Activated CD8-positive, alpha-beta T cell treated with anti-CD3 and anti-CD28 coated beads, Interleukin-2, amount 10 ng/mL, durations not matched to agents 7 days and 5 days (primary cell): ENCODE measurements at places on chromosomes 3 and 15.

DNA sequence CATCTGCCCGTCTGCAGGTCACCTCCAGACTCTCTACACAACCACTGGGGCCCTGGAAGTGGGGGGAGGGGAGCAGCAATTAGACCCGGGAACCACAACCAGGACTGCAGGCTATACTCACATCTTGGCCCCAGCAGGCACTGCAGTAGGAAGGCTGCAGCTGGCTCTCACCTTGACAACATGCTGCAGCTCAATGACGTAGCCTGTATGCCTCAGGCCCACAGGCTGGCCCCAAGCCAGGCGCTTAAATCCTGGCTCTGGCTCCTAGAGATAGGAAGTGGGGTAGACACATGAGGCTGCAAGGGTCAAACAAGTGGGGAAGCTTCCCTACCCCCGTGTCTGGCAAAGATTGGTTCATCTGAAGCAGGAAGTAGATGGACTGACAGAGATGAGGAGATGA lies 4.6 kb upstream of the QRICH1 start:
- no peaks in the 10 kb centered on the region for H3K27me3 ChIP-seq
- H3K36me3 ChIP-seq: peaks cover 56% of the 10 kb centered on the region
- no peak for DNase-seq
- no peak overlapping the region for H3K4me3 ChIP-seq

- H3K4me3 ChIP-seq: no peak overlapping the region
- H3K27ac ChIP-seq: no peak overlapping the region
- no peak for DNase-seq
Measured at GRCh38 chr3:137065381-137065780, 107.6 kb downstream of the IL20RB start.

DNA sequence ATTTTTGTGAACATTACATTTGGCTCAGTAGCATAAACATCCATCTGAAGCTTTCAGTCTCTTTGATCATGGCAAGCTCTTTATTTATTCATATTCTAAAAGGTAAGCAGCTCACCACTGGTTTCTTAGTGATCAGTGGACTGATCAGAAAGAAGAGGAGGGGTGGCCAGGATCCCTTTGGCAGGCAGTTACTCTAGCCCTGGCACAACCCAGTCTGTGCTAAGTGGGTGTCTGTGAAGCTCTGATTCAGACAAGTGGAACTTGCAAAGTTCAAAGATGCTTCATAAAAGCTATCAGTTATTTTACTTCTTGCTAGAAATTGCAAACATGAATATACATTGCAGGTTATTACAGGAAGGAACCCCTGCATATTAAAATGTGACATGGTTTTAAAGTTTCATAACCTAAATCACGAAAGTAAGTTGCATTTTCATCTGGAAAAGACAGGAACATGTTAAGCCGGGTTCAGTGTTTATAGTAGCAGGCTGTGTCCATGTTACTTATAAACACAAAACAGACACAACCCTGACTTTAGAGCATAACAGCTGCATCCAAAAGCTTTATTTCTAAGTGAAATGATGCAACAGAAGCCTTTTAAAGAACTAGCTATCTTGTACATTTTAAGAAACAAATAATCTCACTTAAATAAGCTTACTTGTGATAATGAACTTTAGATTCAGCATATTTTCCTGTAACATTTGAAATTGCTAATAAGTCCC lies 785.3 kb downstream of the MCTP2 start:
- H3K4me1 ChIP-seq: no peaks in the 10 kb centered on the region
- H3K36me3 ChIP-seq: no peaks in the 10 kb centered on the region
- DNase-seq: no peak
- H3K27ac ChIP-seq: no peak overlapping the region

DNA sequence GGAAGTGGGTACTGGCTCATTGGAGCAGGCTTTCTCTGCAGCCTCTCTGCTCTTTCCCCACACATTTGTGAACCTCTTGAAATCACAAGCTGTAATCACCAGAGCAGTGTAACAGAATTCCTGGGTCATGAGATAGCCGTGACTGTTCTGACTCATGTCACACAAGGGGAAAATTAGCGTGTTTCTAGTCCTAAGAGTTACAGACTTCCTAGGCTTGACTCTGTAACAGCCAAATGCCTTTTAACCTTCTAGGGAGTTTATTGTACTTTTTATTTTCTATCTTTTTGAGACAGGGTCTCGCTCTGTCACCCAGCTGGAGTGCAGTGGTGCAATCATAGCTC lies 54.7 kb upstream of the TRAK1 start:
- H3K27ac ChIP-seq: no peak overlapping the region
- H3K4me3 ChIP-seq: no peak overlapping the region

DNA sequence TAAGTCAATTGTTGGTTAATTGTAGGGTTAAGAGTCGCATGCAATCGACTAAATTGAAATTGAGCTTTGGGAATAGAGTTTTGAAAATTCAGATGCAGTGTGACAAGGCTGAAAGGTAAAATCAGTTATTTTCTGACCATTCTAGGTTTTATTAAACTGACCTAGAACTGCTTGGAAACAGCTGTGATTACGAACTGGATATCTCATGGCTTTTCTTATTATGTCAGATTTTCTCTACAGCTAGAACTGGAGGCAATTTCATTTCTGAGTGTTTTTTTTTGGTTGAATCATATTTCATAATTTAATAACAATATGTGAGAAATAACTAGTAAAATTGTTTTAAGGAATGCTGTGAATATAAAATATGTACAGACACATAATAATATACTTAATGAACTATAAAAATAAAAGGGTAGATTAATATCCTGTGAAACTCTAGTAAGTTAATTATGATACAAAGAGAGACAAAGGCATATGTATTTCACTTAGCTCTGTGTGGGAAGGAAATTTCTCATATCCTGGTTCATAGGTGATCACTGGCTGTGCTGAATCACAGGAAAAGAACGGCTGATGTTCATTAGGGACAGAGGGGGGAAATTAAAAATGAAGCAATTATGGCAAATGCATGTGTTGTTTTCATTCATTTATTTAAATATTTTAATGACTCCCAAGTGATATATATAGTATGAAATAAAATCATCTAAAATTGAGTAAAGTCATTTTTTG lies 403.2 kb downstream of the ZIC1 start:
- no peak overlapping the region for H3K27ac ChIP-seq
- no peaks in the 10 kb centered on the region for H3K27me3 ChIP-seq
- H3K36me3 ChIP-seq: no peaks in the 10 kb centered on the region
- DNase-seq: no peak
- no peak overlapping the region for H3K4me3 ChIP-seq
- H3K4me1 ChIP-seq: no peaks in the 10 kb centered on the region

DNA sequence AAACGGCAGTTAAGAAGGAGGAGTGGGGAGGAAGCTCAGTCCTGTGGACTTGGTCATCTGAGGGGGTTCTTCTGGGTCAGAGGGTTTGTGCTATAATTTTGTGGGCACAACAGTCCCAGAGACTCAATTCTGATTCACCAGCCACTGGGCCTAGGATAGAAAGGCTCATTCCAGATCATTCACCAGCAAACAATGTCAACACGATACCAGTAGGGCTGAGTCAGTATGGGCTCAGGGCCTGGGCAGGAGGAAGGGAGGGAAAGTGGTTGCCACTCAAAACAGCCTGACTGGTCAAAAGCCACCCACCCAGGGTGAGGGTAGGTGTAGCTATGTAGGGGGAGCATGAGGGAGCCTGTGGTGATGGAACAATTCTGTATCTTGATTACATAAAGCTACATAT lies 86.9 kb upstream of the MEX3B start:
- no peak overlapping the region for H3K27ac ChIP-seq
- no peak for DNase-seq
- H3K4me3 ChIP-seq: no peak overlapping the region
- peaks cover 10% of the 10 kb centered on the region for H3K4me1 ChIP-seq
- peaks cover 28% of the 10 kb centered on the region for H3K36me3 ChIP-seq

GRCh38 chr3:37813403-37813802 lies 48.3 kb upstream of the CTDSPL start:
- H3K4me1 ChIP-seq: no peaks in the 10 kb centered on the region
- no peak overlapping the region for H3K27ac ChIP-seq
- no peaks in the 10 kb centered on the region for H3K27me3 ChIP-seq
- no peak overlapping the region for H3K4me3 ChIP-seq
- no peaks in the 10 kb centered on the region for H3K36me3 ChIP-seq

DNA sequence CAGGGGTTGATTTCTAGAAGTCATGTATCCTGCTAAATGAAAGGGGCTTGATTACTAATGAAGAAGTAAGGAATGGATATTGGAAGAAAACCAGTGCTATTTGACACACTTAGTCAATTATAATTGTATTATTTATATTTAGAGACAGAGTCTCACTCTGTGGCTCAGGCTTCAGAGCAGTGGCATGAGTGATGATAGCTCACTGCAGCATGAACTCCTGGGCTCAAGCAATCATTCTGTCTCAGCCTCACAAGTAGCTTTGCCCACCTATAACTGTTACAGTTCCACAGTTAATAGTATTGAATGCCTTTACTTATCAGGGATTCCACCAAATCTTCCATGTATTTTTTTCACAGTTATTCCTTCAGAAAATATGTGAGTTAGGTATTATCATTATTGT lies 432.0 kb upstream of the TGFBR2 start:
- no peak overlapping the region for H3K27ac ChIP-seq
- H3K4me3 ChIP-seq: no peak overlapping the region
- H3K36me3 ChIP-seq: no peaks in the 10 kb centered on the region
- no peaks in the 10 kb centered on the region for H3K27me3 ChIP-seq
- no peak for DNase-seq
